ENCODE measurements at places on chromosomes 4 and X.

GRCh38 chr4:155342142-155342541 is 34.6 kb downstream of the MAP9 start:
- no peak for DNase-seq

DNA sequence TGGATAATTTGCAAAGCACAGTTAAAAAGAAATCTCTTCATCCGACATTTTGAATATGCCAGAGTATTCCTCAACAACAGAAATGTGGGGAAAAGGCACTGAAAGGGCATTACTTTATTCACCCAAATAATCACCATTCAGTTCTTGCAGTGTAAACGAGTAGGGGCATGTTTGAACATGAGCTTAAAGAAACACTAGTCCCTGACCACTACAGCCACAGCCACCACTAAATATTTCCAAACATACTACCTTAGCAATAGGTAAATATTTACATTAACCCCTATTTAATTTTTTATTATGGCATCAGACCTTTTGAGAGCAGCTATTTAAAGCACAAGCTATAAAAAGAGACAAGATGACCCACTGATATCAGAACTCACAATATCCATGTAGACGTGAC is 27.6 kb downstream of the MCF2 start:
- no peak for DNase-seq

- DNase-seq, result no peak
Measured at GRCh38 chr4:61824454-61824853, 624.3 kb downstream of the ADGRL3 start.

DNA sequence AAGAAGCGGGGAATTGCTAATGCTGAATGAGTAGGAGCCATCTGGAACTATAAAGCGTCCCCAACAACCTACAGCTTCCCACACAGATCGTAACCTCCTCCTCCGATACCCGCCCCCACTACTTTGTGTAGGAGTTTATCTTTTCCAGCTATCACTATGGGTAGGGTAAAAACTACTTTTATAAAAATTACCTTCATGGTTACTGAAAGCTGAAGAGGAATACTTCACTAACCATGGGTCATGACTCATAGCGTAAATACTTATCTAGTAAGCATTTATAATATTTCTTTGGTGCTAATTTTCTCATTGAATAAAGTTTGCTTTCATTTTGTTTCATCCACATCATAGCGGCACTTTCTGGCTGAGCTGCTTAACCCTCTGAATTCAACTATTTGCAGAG is 79.4 kb upstream of the TNIP3 start:
- no peak for DNase-seq

- DNase-seq, result no peak
Measured at GRCh38 chrX:35380808-35381700, 417.1 kb upstream of the MAGEB16 start.

DNA sequence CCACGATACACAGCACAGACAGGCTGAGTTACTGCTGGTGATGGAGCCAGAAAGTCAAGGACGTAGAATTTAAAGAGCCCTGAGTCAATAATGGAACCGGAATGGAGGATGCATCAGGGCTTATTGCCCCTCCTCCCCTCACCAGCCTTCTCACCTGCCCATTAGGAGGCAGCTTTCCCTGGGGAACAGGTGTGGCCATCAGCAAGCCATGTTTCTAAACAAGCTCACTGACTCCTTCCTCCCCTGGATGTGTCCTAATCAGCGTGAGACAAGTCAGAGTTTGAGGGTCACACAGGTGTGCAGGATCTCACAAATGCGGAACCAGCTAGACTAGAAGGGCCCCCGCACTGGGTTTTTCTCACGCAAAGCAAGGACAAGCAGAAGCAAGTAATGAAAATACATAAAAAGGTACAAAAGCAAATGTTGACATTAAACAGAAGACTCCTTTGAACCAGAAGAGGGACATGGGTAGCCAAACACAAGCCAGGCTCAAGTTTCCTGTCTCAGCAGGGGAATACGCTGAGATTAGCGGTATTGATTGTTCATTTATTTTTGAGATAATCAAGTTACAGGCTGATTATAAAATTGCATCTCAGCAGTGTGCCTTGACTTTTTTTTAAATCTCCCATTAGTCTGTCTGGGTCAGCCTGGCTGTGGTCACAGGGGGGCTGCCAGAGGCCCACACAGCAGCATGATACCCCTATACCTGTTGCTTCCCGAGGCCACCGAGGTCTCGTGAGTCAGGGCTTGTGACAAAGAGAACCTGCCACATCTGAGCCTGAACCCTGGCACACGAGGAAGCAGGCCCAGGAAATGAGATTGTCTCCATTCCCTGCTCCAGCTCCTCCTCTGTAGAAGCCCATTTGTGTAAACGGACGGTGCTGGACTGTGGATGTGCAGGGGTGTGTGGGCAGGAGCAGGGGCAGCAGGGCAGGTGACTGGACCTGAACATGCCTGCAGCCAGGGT is 37.4 kb downstream of the CCKAR start:
- DNase-seq, result no peak

DNA sequence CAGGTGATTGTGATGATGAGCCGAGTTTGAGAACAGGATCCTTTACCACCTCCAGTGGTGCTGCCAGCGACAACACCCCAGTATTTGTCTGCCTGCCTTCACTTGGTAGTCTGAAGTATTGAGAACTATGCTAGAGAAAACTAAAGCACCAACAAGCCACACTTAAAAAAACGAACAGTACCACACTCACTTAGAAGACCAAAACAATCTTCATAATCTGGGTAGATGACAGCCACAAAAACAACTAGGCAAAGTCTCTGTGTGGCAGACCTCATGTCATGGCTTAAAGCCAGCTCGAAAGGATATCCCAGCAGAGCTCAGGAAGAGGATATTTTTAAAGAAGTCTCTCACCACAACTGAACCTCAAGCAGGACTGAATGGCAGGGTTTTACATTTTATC is 236.0 kb downstream of the GPC3 start:
- DNase-seq, result no peak

- no peak for DNase-seq
Measured at GRCh38 chr4:159776961-159777360, 674.1 kb downstream of the RAPGEF2 start.

All from activated gamma-delta T cell (primary cell).